Trophoblast cell (in vitro differentiated cells and primary cell): ENCODE measurements at places on chromosomes 2 and 18.
A peak's percentile ranks its signal among the peaks of the same experiment; 100 is the strongest.

- no peaks in the 10 kb centered on the region for H3K27me3 ChIP-seq
- DNase-seq = peak; percentile 58
- H3K36me3 ChIP-seq = peaks cover 36% of the 10 kb centered on the region
Observed at GRCh38 chr2:241636182-241637017, 558 bp downstream of the THAP4 start.

GRCh38 chr18:26516964-26517363 is 31.4 kb downstream of the KCTD1 start:
- peaks cover 5% of the 10 kb centered on the region for H3K4me1 ChIP-seq
- H3K4me3 ChIP-seq = no peak overlapping the region
- H3K27me3 ChIP-seq = no peaks in the 10 kb centered on the region
- H3K27ac ChIP-seq = no peak overlapping the region
- DNase-seq = no peak

DNA sequence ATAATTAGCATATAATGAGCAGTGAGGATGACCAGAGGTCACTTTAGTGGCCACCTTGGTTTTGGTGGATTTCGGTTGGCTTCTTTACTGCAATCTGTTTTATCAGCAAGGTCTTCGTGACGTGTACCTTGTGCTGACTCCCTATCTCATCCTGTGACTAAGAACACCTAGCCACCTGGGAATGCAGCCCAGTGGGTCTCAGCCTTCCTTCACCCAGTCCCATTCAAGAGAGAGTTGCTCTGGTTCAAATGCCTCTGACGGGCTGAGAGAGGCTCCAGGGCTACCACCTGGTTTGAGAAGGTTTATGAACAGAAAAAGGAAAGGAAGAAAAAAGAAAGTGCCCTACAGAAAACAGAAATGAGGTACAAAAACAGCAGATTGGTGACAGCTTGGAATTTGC is 738.7 kb downstream of the SOCS6 start:
- no peaks in the 10 kb centered on the region for H3K27me3 ChIP-seq
- H3K4me1 ChIP-seq = peaks cover 5% of the 10 kb centered on the region
- peak overlapping the region; percentile 77 for H3K27ac ChIP-seq
- no peaks in the 10 kb centered on the region for H3K36me3 ChIP-seq
- DNase-seq = no peak

- no peak overlapping the region for H3K4me3 ChIP-seq
- DNase-seq = peak; percentile 90
- peaks cover 9% of the 10 kb centered on the region for H3K36me3 ChIP-seq
- H3K27ac ChIP-seq = peak overlapping the region; percentile 86
- no peaks in the 10 kb centered on the region for H3K27me3 ChIP-seq
Observed at GRCh38 chr2:215314896-215315295, 3.0 kb downstream of the ATIC start.

GRCh38 chr2:106147159-106147558 is 46.9 kb downstream of the UXS1 start:
- DNase-seq = no peak
- H3K36me3 ChIP-seq = peaks cover 16% of the 10 kb centered on the region
- peak overlapping the region; percentile 73 for H3K27ac ChIP-seq
- no peak overlapping the region for H3K4me3 ChIP-seq

DNA sequence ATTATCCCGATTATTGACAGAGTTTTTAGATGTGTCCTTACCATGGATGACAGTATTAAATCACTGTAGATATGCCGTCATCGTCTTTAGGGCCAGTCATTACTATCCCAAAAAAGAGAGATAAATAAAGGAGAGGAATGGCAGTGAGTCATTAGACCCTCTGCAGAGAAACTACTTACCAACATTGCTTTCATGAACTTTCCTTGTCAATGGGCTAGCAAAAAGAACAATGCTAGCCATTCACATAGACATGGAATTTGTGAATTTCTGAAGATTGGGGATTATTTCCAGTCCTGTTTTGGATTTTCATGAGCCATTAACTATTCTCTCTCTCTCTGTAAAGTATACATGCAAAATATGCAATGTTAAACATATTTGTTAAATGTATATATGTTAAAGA is 319.4 kb upstream of the FANCL start:
- H3K36me3 ChIP-seq = no peaks in the 10 kb centered on the region
- no peaks in the 10 kb centered on the region for H3K4me1 ChIP-seq
- DNase-seq = no peak
- no peak overlapping the region for H3K4me3 ChIP-seq
- no peak overlapping the region for H3K27ac ChIP-seq

- no peak for DNase-seq
- H3K27ac ChIP-seq = no peak overlapping the region
- H3K36me3 ChIP-seq = peaks cover 3% of the 10 kb centered on the region
- H3K4me1 ChIP-seq = peaks cover 11% of the 10 kb centered on the region
- no peaks in the 10 kb centered on the region for H3K27me3 ChIP-seq
- no peak overlapping the region for H3K4me3 ChIP-seq
Observed at GRCh38 chr2:71592181-71592711, 138.9 kb downstream of the DYSF start.

GRCh38 chr2:76314271-76315020 is 603.7 kb upstream of the GCFC2 start:
- H3K27me3 ChIP-seq = no peaks in the 10 kb centered on the region
- no peak overlapping the region for H3K4me3 ChIP-seq
- H3K4me1 ChIP-seq = no peaks in the 10 kb centered on the region
- H3K36me3 ChIP-seq = no peaks in the 10 kb centered on the region
- H3K27ac ChIP-seq = no peak overlapping the region

- H3K27me3 ChIP-seq = no peaks in the 10 kb centered on the region
- no peaks in the 10 kb centered on the region for H3K4me1 ChIP-seq
- no peak overlapping the region for H3K27ac ChIP-seq
- DNase-seq = no peak
- no peak overlapping the region for H3K4me3 ChIP-seq
Observed at GRCh38 chr2:177731384-177731783, 338.8 kb downstream of the AGPS start.

- peaks cover 4% of the 10 kb centered on the region for H3K4me1 ChIP-seq
- H3K27me3 ChIP-seq = no peaks in the 10 kb centered on the region
- no peak overlapping the region for H3K27ac ChIP-seq
- no peaks in the 10 kb centered on the region for H3K36me3 ChIP-seq
- no peak for DNase-seq
- H3K4me3 ChIP-seq = no peak overlapping the region
Observed at GRCh38 chr2:215754546-215754945, 258.8 kb downstream of the MREG start.

DNA sequence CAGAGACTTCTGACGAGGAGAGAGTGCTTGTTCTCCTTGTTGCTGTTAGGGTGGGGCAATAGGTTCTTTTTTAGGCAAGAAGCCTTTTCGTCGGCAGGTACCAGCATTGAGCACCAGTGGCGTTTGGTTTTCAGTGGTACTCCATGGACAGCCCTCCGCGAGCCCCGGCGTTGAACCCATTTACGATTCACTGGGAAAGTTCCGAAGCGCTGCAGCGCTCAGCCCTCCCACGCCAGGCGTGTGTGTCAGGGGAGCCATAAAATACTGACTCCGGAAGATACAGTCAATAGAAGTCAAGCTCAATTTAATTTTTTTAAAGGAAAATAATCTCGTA is 494 bp upstream of the ROCK1 start:
- no peak for DNase-seq
- H3K4me1 ChIP-seq = no peaks in the 10 kb centered on the region
- H3K4me3 ChIP-seq = peak overlapping the region; percentile 67
- H3K36me3 ChIP-seq = no peaks in the 10 kb centered on the region
